Activated gamma-delta T cell treated with anti-CD3 and anti-CD28 coated beads, Interleukin-2, amount 50 U/mL, for 16 hours (primary cell): ENCODE measurements at places on chromosomes 1 and 21.

GRCh38 chr1:234978397-234979295 is 150.0 kb downstream of the TOMM20 start:
- DNase-seq, result no peak

DNA sequence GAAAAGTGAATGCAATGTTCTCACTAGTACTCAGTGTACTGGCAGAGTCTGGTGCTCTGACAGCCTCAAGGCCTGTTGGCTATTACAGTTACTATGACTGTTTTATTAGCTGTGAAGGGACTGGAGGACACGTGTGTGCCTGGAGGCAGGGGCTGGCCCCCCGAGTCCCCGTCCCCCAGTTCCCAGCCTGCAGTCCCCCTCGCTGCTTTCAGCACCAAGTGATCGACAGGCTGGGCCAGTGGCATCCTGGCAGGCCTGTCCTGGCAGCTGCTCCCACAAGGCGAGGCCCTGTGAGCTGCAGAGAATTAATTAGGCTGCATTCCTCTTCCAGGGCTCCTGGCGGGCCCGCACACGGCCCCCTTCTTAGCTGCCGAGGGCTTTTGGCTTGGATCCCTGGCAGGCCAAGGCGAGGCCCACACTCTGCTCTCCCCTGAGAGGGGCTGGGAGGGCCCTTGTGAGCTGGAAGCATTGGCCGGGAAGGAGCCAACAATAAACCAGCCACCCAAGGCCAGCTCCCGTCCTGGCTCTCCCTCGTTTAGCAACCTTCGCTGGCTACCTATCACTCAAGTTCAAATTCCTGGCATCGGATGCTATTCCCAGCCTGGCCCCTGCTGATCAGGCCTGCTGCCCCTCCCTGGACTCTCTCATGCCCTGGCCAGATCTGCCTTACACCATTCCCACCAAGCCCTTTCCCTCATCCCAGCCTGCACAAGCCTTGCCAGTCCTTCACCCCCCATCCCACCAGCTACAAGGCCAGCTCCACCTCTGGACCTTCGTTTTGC is 9.8 kb downstream of the EDN2 start:
- no peak for DNase-seq

GRCh38 chr1:193590102-193590501 is 403.7 kb upstream of the B3GALT2 start:
- DNase-seq, result no peak

DNA sequence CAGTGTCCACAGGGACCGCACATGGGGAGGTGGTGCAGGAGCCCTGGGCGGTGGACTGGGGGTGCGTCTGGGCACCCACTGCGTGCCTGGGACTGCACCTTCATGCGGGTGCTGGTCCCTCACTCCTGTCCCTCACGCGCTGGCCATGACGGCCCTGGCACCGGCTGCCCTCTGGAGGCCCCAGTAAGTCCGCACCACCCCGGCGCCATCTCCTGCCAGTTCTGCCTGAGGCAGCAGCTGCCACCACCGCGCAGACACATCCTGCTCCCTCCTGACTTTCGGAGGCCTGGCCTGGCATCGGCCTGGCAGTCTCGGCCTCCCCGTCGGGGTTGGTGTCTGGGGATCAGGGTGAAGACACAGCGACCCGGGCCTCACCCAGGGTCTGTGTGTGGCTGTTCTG is 64.8 kb downstream of the MORN1 start:
- DNase-seq, result no peak

- no peak for DNase-seq
Measured at GRCh38 chr1:17523321-17524041, 16.0 kb upstream of the ARHGEF10L start.

DNA sequence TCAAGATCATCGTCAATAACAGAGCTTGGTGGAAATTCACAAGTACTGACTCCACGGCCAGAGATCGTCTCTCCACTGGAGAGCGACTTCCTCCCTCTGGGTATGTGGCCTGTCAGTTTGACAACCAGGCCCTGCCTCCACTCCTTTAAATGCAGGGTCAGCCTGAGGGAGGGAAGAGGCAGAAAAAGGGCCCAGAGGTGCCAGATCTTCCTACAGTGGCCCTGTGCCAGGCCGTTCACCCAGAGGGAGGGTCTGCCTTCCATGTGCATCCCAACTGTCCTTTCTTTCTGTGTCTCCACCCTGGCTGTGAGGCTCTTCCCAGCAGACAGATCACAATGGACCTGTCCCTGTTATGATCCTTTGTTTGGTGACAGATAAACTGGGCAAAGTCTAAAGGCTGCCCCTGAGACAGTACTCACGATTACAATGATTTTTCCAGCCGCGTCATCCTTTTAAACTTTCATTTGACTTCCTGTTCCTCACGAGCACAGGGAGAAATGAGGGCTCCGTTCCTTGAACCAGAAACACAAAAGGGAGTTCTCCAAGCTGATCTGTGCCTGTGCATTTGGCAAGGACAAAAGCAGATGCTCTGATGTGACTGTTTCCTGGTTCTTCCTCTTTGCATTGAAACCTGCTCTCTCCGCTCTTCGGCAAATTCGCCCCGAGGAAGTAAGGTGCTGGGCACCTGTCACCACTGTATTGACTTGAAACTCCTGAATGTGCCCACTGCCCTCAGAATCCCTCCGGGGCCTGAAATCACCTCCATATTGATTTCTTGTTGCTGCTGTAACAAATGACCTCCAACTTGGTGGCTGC is 126.7 kb downstream of the PGBD5 start:
- DNase-seq, result no peak

GRCh38 chr1:31633117-31633516 is 11.6 kb downstream of the PEF1 start:
- no peak for DNase-seq

GRCh38 chr1:174005032-174005431 is 17.1 kb downstream of the RC3H1 start:
- no peak for DNase-seq
